Psoas muscle (tissue), 8 donors: ENCODE measurements at places on chromosomes 2 and 18. TPM values are rescaled to one million over a fixed set of nuclear protein-coding genes. Genes with fewer than 3 reads are reported as not detected.

The SMAD7 gene
- total RNA-seq, result 14.7 TPM

The LYPD1 gene
- not detected for total RNA-seq

The UGT1A3 gene
- not detected for total RNA-seq

GRCh38 chr2:180003073-180003472 is 4.0 kb downstream of the CWC22 start:
- no peak overlapping the region for H3K4me3 ChIP-seq
- peaks cover 29% of the 10 kb centered on the region for H3K4me1 ChIP-seq
- H3K27me3 ChIP-seq, result no peaks in the 10 kb centered on the region
- H3K36me3 ChIP-seq, result no peaks in the 10 kb centered on the region
- DNase-seq, result no peak

DNA sequence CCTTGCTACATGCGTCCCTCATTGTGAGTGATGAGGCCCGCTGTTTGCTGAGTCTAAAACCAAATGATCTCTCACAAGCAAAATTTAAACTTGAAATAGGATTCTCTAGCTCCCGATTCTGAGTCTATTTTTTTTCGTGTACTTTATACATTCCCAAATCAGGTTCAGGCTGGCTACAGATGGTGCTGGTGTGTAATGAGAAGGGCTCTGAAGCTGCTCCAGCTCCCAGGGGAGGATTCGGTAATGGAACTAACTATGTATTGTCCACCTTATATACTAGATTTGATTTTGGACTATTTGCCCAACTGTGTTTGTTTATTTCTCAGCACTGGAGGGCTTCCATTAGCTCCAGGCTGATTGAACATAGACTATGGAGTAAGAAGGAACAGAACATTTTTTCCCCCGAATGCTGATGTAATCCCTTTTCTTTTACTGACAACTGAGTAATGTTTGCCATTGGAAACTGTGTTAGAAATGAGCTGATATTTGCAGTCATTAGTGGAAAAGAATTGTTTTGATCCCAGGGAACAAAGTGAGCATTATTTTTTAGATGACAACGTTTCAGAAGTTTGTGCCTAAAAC is 274.0 kb upstream of the FIGN start:
- no peak overlapping the region for H3K27ac ChIP-seq
- H3K27me3 ChIP-seq, result no peaks in the 10 kb centered on the region
- DNase-seq, result no peak

GRCh38 chr2:191151331-191151730 is 537 bp upstream of the STAT4 start:
- H3K4me3 ChIP-seq, result peak overlapping the region; percentile 66
- no peaks in the 10 kb centered on the region for H3K36me3 ChIP-seq
- no peak for DNase-seq
- no peaks in the 10 kb centered on the region for H3K27me3 ChIP-seq
- no peaks in the 10 kb centered on the region for H3K4me1 ChIP-seq
